T-helper 9 cell (primary cell): ENCODE measurements at places on chromosomes 2 and 18.

- no peak for DNase-seq
These were observed 6.2 kb downstream of the PARD3B start for GRCh38 chr2:204551512-204551863.

DNA sequence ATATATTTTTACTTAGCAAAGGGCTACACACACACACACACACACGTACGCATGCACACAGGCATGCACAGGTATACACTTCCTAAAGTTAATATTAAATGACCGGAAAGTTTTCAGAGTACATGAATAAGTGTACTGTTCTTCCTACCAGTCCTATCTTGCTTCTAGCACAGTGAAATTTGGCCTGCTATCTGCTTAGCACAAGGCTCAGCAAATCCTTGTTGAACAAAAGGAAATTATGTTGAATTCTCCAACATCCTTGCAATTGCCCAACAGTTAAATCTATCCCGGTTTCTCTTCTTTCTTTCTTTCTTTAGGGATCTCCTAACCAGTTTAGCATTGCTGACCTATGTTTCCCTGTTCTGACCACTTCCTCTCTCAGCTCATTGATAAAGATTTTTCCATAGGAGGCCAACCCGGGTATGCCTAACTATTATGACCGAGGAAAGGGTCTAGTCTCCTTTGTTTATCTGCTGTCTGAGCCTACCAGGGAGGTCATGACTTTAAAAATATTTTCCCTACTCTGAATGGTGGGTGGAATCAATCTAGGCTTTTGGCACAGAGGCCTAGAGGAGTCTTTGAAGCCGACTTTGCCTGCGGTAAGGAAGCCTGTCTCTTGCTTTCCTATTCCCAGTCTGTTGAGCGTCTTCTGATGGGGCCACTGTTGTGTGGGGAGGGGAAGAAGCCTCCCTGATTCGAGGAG, 400.7 kb downstream of the HRH4 start:
- DNase-seq, result no peak

GRCh38 chr2:173037245-173038120, 38.2 kb upstream of the MAP3K20 start:
- DNase-seq, result no peak

GRCh38 chr2:151053661-151053990, 208.0 kb downstream of the RBM43 start:
- DNase-seq, result no peak

DNA sequence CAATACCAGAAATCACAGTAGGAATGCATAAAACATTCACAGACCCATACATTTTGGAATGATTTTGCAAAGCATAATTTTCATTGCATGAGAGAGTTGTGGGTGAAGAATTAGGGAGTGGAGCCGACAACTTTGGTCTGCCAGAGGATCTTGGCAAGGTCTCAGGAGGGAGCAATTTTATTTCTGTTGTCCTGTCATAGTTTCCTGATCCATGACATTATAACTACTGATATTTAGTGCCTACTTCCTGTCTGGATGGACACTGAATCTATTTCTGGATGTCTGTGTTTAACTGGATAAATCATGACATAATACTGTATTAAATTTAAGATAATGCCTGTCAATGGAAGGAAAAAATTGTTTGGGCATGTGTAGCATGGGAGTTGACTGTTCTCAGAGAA, 2.4 kb downstream of the ITGA4 start:
- no peak for DNase-seq

DNA sequence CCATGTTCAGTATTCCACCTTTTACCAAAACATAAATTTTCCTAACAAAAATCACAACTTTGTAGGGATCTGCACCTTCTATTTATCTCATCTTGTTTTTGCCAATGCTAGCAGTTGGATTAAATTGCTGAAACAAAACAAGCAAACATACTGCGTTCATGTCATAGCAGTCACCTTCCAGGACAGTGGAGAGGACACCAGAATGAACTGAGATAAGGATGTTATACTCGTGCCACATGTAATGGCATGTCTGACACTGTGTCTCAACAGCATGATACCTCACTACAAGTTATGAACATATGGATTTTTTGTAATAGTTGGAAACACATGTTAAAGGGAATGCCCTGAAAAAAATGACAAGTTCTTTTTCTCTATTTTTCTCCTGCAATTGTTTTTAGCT, 245.3 kb downstream of the XIRP2 start:
- no peak for DNase-seq

DNA sequence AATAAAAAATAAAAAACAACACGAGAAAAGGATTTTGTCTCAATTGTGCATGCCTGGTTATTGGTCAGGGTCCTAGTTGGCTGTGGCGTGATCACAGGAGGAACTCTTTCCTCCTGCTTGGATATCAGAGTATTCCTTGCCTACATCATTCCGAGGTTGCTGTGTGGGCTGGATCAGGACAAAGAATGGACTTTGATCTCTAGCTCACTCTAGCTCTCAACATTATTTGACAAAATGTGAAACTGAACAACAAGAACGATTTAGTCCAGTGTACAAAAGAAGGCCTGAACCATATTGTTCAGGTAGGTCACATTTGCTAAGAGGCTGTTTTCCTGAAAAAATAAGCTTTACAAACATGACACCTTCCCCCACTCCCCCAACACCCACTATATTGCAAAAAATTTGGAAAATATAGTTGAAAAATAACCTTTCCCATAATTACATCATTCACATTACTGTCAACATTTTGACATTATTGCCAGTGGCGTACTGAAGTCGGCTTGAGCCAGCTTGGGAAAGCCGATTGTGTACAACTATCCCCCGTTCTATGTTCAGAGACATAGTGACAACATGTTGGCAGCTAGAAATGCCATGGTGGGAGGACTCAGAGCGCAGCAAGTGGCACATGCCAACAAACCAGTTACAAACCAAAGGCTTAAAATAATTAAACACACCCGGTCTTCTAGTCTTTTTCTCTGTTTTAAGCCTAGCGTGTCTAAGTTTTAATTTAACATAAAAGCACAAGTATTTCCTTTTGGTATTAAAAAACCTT, 179.0 kb downstream of the LPIN1 start:
- DNase-seq, result no peak

GRCh38 chr2:65782996-65783650, 350.7 kb upstream of the SPRED2 start:
- no peak for DNase-seq

GRCh38 chr2:168178520-168179324, 68.7 kb downstream of the STK39 start:
- DNase-seq, result no peak

DNA sequence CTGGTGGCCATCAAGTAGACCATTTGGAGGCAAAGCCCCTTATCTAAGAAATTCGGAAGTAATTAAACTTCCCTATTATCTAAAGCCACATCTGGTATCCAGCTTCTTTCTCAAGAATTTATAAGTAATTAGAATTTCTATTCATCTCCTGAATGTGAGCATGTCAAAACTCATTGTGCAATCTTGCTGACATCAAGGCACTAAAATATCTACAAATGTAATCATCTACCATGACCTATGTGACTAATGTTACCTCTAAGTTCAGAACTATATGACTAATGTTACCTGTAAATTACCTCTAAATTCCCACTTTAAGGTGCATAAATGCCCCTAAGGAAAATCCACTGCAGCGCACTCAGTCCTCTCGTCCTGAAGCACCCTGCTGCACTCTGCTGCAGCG, 773.0 kb downstream of the CPS1 start:
- no peak for DNase-seq

GRCh38 chr2:226673314-226673723, 126.3 kb downstream of the IRS1 start:
- no peak for DNase-seq

GRCh38 chr2:145383961-145384360, 864.0 kb upstream of the ZEB2 start:
- no peak for DNase-seq

- DNase-seq, result no peak
These were observed 992.3 kb upstream of the FANCL start for GRCh38 chr2:59233448-59233847.

DNA sequence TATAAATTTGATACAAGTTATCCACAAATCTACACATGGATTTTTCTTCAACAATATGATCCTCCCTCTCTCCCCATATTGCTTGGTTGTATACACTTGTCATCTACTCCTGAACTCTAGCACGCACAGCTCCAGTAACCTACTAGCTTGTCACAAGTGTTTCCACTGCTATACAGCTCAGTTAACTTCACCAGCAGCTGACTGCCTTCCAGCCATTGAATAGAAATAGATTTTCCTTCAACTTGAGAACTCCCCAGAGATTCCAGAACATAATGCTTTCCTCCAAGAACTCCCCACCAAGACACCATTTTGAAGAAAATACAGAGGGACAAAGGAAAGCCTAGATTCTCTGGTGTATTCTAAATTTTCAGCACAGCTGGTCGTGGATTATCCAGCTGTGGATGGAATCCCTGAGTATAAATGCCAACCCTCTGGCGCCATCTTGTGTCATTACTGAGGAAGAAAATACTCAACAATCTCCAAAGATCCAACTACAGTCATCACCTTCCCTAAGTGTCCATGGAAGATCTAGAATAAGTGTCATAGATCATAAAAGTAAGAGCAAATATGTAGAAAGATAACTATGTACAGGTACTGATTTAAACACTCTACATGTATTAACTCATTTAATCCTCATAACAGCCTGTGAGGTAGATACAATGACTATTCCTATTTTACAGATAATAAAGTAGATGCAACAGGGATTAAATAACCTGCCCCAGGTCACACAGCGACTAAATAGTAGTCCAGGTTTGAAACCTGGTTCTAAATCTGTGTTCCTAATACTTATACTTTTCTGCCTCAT, 156.7 kb downstream of the ARHGAP28 start:
- DNase-seq, result no peak
